Dermis lymphatic vessel endothelial cell (primary cell): ENCODE measurements at places on chromosomes 16 and 17. TPM values are rescaled to one million over a fixed set of nuclear protein-coding genes. Genes with fewer than 3 reads are reported as not detected.

The GRIN2A gene
- not detected in 2 replicates for total RNA-seq

The CSF3 gene
- 0.09 TPM in 1 of 2 replicates, not detected in the other for total RNA-seq

The SHCBP1 gene
- total RNA-seq: 3.9 and 4.4 TPM in 2 replicates

The KRT33B gene
- total RNA-seq: not detected in 2 replicates

The GNAO1 gene
- total RNA-seq: not detected in 2 replicates

The PITPNC1 gene
- 22.4 and 32.0 TPM in 2 replicates for total RNA-seq

The ITGB3 gene
- total RNA-seq: 357 and 435 TPM in 2 replicates

The CAPN15 gene
- total RNA-seq: 18.3 and 25.2 TPM in 2 replicates

The DBF4B gene
- total RNA-seq: 0.98 and 1.7 TPM in 2 replicates
